ENCODE measurements at places on chromosomes 2 and 18. TPM values are rescaled to one million over a fixed set of nuclear protein-coding genes. Genes with fewer than 3 reads are reported as not detected.
A peak's percentile ranks its signal among the peaks of the same experiment; 100 is the strongest.

GRCh38 chr18:55484773-55485172 lies 103.2 kb downstream of the TCF4 start:
- no peak overlapping the region for H3K27ac ChIP-seq
- H3K36me3 ChIP-seq, result no peaks in the 10 kb centered on the region

DNA sequence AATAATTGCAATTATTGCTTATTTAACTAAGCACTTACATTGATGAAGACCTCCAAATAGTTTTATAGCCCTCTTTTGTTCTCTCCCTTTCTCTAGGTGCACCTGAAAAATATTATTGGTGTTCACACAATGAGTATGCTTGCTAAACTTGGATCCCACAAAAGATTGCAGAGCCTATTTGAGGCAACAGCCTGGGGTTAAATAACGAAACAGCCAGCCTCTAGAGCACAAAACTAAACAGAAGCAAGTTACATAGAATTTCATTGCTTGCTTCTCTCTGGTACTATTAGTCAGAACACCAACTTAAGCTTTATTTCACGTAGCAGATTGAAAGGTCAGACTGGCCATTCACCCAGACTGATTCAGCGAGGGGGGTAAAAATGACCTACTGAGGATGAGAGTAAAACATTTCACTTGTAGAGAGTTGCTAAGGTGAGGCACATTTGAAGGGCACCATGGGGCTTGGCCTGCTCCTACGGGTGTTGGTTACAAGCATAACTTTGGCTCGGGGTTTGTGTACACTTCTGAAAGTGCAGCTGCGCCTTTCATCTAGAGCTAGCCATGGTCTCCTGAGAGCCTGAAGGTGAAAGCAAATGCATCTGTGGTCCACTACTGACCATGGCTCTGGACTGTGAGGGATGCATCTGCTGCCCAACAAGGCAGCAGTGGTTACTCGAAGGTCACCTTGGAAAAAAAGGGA lies 225.1 kb upstream of the LRRTM1 start:
- no peak for DNase-seq
- no peaks in the 10 kb centered on the region for H3K36me3 ChIP-seq
- no peaks in the 10 kb centered on the region for H3K27me3 ChIP-seq
- H3K4me1 ChIP-seq, result no peaks in the 10 kb centered on the region

The NXPH2 gene
- not detected for total RNA-seq

GRCh38 chr2:37271376-37272067 lies 40.1 kb downstream of the NDUFAF7 start:
- H3K27me3 ChIP-seq, result no peaks in the 10 kb centered on the region
- H3K27ac ChIP-seq, result no peak overlapping the region
- no peak overlapping the region for H3K4me3 ChIP-seq

The FAM237A gene
- total RNA-seq, result not detected

The CABLES1 gene
- total RNA-seq, result 2.3 TPM

GRCh38 chr2:78439122-78439521 lies 586.4 kb upstream of the REG3G start:
- no peak overlapping the region for H3K27ac ChIP-seq
- DNase-seq, result no peak
- no peaks in the 10 kb centered on the region for H3K4me1 ChIP-seq
- H3K36me3 ChIP-seq, result no peaks in the 10 kb centered on the region
- H3K4me3 ChIP-seq, result no peak overlapping the region

The IL36B gene
- not detected for total RNA-seq

The MOCOS gene
- total RNA-seq, result 0.47 TPM

The TWIST2 gene
- not detected for total RNA-seq

DNA sequence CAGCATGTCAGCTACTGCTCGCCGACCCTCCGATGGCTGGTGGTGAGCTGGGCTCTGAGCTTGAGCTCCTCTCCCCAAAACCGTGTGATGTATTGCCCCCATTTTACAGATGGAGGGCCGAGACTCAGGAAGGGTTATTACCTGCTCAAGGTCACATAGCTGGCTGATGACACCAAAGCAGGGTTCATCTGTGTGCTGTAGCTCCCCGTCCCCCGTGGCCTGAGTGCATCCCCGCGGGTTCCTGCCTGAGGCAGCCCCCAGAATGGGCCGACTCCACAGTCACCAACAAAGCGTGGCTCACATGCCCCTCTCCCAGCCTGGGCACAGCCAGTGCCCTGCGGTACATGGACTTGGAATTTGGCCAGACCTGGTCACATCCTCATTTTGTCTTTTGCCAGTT lies 198.6 kb downstream of the TFCP2L1 start:
- DNase-seq, result no peak
- no peaks in the 10 kb centered on the region for H3K4me1 ChIP-seq
- no peak overlapping the region for H3K4me3 ChIP-seq
- no peaks in the 10 kb centered on the region for H3K36me3 ChIP-seq
- peaks cover 2% of the 10 kb centered on the region for H3K27me3 ChIP-seq
- no peak overlapping the region for H3K27ac ChIP-seq

DNA sequence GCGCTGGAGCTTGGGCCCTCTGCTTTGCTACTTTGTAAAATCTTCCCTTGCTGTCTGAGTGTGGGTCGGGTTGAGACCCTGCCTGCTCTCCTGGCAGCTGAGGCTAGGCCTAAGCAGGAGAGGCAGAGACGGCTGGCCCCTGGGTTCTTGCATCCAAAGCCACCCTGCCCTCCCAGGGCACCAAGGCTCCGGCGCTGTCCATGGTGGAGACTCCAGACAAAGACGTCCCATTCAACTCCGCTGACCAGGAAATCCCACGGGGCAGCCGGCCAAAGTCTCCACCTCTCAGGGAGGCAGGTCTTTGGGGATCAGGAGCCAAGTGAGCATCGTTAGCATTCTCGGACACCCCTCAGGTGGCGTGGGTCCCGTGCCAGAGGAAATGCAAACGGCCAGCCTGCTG lies 2.6 kb upstream of the PRLH start:
- no peak overlapping the region for H3K27ac ChIP-seq
- DNase-seq, result no peak
- no peaks in the 10 kb centered on the region for H3K27me3 ChIP-seq

The HNRNPLL gene
- total RNA-seq, result 46.6 TPM

DNA sequence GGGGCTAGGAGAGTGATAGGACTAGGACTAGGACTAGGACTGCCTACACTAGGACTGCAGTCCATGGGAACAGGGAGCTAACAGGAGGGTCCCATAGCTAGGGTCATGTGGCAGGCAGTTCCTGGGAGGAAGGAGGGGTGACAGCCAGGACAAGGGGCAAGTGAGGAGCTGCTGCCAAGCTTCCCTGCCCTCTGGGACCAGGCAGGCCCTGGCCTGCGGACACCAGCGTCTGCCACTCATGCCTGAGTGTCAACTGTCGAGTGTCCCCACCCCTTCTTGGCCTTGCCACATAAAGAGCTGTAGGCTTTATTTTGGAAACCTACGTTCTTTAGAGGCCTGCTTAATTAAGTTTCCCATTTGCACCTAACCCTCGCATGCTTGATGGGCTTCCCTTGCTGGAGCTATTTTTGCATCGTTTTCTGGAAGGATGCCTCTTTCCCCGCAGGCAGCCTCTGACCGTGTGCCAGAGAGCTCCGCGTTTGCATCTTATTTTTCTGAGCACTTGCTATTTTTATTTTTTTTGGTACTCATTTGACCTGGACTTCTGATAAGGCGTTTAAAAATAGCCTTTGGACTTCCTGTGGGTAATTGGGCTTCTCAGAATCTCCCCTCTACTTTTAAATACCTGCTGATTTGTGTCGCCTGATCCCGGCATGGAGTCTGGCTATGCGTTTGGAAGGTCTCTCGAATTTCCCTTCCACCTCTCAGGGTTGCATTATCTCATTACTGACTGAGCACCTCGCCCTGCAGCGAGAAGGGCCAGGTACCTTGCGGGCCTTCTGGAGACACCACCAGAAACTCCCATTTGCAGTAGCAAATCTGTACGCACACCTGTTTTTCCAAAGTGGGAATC lies 66.4 kb downstream of the SH3RF3 start:
- H3K4me3 ChIP-seq, result no peak overlapping the region
- H3K4me1 ChIP-seq, result no peaks in the 10 kb centered on the region
- no peak overlapping the region for H3K27ac ChIP-seq
- no peak for DNase-seq

DNA sequence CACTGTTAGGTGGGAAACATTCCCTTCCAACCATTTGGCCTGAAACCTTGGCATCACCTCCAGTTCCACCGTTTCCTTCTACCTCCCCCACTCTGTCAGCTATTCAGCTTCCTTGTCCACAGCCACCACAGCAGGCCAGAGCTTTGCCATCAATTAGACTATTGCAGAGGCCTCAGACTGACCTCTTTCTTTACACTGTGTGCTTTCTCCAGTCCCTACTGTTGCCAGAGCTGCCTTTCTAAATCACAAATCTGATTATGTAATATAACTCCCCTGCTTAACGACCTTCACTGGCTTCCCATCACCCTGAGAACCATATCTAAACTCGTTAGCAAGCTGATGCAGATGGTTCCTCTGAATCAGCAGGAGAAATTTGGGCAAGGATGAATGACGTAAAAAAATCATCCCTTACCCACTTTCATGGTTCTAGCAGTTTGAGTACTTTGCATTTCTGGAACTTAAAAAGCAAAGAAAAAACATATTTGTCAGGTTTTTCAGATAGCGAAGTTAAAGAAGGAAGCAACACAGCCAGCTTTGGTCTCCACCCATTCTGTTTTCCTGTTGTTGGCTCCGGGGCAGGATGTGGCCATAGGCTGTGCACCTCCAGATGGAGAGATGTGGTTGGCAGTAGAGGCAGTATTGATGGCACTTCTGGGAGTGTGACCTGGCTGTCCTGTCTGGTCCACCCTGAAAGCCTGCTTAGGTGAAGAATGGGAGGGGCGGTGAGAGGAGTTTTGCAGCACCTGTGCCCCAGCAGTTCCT lies 422.1 kb downstream of the PARD3B start:
- peaks cover 54% of the 10 kb centered on the region for H3K4me1 ChIP-seq
- peak; percentile 79 for DNase-seq
- peaks cover 46% of the 10 kb centered on the region for H3K36me3 ChIP-seq
- H3K27me3 ChIP-seq, result no peaks in the 10 kb centered on the region

The HJURP gene
- 128 TPM for total RNA-seq

DNA sequence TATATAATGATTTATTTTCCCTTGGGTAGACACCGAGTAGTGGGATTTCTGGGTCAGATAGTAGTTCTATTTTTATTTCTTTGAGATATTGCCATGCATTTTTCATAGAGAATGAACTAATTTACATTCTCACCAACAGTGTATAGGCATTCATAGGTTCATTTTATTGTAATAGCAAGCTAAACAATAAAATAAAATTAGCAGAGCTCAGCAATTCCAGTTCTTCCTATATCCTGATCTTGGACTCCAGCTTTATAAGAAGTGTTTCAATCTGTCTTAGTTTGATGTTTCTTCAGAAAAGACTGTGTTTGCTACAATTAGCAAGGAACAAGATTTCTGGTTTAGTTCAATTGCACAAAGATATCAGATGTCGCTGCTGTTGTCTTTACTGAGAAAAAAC lies 1024.4 kb upstream of the LRRTM1 start:
- H3K4me1 ChIP-seq, result no peaks in the 10 kb centered on the region
- no peaks in the 10 kb centered on the region for H3K36me3 ChIP-seq
- no peaks in the 10 kb centered on the region for H3K27me3 ChIP-seq
- no peak for DNase-seq

DNA sequence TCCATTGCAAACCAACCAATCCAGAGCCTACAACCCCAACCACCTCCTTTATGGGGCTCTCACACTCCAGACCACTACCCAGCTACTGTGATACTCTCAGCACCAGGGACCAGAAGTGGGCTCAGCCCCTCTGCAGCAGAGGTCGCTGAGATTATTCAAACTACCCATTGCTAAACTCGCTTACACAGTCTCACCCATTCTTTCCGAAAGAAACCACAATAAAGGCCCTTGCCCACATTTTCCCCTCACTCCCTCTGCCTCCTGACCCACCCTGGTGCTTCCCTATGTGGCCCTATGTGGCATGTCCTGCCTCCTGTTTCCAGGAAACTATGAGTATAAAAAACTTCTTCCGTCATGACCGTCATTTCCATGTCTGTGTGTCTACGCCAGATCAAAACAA lies 10.7 kb downstream of the TEX51 start:
- H3K4me3 ChIP-seq, result no peak overlapping the region
- H3K27ac ChIP-seq, result no peak overlapping the region
- DNase-seq, result no peak

DNA sequence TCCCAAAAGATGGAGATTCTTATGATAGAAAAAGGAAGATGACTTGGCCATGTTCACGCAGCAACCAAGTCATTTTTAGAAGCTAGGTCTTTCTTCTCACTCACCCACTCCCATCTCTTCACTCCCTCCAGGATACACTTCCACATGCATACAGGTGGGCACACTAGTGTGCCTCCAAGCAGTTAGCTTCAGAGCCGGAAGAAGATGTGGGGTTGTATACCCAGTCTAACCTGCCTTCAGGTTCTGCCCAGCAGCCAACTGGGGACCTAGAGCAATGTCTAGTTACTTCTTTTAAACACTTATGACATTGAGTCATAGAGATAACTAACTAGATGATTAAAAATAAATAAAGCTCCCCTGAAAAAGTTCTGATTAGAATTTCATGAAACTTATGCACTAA lies 21.8 kb upstream of the TANK start:
- peaks cover 17% of the 10 kb centered on the region for H3K36me3 ChIP-seq
- peak overlapping the region; percentile 78 for H3K4me3 ChIP-seq
- H3K27me3 ChIP-seq, result no peaks in the 10 kb centered on the region

DNA sequence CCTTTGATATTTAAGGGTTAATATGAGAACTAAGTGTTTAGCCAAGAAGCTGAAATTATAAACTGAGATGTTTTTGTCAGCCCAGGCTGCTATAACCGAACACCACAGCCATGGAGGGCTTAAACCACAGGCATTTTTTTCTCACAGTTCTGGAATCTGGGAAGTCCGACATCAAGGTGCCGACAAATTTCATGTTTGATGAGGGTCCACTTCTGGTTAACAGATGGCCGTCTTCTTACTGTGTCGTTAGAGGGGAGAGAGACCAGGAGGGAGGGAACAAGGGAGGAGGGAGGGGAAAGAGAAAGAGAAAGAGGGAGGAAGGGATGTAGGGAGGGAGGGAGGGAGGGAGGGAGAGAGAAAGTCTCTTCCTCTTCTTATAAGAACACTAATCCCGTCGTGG lies 6.5 kb upstream of the CNDP2 start:
- no peaks in the 10 kb centered on the region for H3K36me3 ChIP-seq
- no peak for DNase-seq
- peaks cover 9% of the 10 kb centered on the region for H3K27me3 ChIP-seq
- peaks cover 17% of the 10 kb centered on the region for H3K4me1 ChIP-seq
- no peak overlapping the region for H3K27ac ChIP-seq

DNA sequence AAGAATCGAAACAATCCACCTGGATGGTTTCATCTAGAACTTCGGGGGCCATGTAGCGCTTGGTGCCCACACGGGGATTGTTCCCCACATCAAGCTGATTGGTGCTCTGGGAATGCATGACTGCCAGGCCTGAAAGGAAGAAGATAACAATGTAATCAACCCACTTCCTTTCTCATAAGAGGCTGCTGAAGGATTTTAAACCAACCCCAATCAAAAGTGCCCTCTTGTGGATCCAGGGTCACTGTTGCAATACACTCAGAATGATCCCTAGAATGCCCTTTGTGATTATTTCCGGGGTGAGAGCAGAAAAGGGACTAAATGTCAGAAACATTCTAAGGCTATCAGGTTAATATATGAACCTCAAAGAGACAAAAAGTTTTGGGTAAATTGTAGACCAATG lies 115.2 kb downstream of the ACVR1 start:
- H3K27ac ChIP-seq, result no peak overlapping the region
- no peak overlapping the region for H3K4me3 ChIP-seq
- H3K4me1 ChIP-seq, result peaks cover 6% of the 10 kb centered on the region
- H3K27me3 ChIP-seq, result no peaks in the 10 kb centered on the region
- H3K36me3 ChIP-seq, result peaks cover 47% of the 10 kb centered on the region

GRCh38 chr18:32469190-32469651 lies 1.5 kb downstream of the GAREM1 start:
- H3K4me1 ChIP-seq, result peaks cover 11% of the 10 kb centered on the region
- peak overlapping the region; percentile 61 for H3K4me3 ChIP-seq
- H3K27me3 ChIP-seq, result peaks cover 62% of the 10 kb centered on the region
- no peak overlapping the region for H3K27ac ChIP-seq
- no peaks in the 10 kb centered on the region for H3K36me3 ChIP-seq
- no peak for DNase-seq
